GM23248 (cell line): ENCODE measurements at places on chromosomes 7 and 10. TPM values are rescaled to one million over a fixed set of nuclear protein-coding genes. Genes with fewer than 3 reads are reported as not detected.

- no peak for DNase-seq
Measured at GRCh38 chr10:122244001-122244975, 26.8 kb upstream of the BTBD16 start.

DNA sequence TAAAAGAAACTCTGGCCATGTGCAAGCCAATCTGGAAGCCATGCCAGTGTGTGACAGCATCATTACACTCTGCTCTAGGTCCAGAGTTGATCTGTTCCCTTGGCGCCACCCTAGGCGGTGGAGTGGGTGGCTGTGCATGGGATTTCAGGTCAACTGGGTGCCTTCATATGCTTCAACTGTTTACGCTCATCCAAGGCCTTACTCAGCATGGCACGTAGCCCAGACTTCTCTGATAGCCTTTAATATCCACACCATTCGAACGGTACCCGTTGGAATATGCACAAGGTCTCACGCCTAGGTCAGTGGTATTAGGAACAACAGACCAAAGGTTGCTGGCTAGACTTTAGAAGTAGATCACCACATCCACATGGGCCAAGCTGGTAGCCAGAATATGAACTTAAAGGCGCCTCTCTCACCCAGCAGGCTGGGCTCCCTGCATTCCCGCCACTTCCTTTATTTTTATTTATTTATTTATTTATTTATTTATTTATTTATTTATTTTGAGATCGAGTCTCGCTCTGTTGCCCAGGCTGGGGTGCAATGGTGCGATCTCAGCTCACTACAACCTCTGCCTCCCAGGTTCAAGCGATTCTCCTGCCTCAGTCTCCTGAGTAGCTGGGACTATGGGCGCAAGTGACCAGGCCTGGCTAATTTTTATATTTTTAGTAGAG lies 18.7 kb upstream of the ACHE start:
- DNase-seq: no peak

- no peak for DNase-seq
Measured at GRCh38 chr10:116118847-116119246, 154.2 kb downstream of the GFRA1 start.

- no peak for DNase-seq
Measured at GRCh38 chr10:22992075-22992474, 64.2 kb downstream of the ARMC3 start.

- no peak for DNase-seq
Measured at GRCh38 chr7:2452074-2452507, 24.1 kb downstream of the GRIFIN start.

DNA sequence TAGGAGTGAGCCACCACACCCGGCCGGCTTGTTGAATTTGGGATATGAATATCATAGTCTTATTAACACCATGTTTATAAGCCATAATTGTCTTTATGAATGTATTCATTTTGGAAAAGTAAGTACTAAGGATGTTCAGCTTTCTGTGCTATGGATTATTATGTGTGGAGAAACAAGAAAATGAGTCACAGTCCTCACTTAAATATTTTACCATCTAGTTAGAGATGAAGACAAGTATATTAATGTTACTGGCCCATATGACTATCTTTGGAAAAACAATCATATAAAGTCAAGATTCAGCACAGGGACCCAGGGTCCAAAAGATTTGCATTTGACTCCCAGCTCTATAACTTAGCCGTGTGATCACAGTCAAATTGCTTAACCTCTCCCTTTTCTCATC lies 9.8 kb upstream of the TOMM7 start:
- DNase-seq: peak; percentile 33

GRCh38 chr7:125355899-125356298 lies 426.3 kb upstream of the POT1 start:
- no peak for DNase-seq

DNA sequence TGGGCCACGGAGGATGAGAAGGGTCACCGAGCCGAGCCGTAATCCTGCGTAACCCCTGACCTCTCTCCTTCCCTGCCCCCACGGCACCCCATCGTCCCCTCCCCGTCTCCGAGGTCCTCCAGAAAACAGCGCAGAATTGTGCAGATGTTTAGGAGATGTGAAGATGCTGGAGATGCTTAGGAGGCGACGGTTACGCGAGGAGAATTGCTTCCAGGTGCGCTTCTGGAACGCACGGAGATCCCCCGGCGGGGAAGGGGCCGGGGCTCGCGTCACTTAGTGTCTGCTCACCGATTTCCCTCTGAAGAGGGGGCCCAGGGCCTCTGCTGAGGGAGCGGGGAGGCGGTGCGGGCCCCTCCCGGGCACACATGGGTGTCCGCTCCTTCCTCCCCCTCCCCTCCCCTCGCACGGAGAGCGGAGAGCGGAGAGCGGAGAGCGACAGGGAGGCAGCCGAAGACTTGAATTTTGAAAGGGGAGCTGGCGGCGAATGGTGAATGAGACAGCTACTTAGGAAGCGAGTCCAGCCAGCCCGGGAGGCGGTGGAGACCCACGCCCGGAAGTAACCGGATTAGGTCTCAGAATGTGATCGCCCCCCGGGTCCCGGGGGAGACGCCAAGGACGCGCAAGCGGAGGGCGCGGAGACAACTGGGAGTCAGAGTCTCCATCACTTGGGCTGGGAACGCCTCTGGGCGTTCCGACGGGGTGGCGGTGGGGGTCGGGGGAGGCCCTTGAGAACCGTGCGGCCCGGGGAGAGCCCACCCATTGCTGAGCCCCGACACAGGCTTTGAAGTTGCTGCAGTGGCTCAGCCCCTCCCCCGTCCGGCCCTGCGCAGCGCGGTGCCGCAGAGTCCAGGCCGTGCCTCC lies 8.7 kb upstream of the EN2 start:
- DNase-seq: no peak

DNA sequence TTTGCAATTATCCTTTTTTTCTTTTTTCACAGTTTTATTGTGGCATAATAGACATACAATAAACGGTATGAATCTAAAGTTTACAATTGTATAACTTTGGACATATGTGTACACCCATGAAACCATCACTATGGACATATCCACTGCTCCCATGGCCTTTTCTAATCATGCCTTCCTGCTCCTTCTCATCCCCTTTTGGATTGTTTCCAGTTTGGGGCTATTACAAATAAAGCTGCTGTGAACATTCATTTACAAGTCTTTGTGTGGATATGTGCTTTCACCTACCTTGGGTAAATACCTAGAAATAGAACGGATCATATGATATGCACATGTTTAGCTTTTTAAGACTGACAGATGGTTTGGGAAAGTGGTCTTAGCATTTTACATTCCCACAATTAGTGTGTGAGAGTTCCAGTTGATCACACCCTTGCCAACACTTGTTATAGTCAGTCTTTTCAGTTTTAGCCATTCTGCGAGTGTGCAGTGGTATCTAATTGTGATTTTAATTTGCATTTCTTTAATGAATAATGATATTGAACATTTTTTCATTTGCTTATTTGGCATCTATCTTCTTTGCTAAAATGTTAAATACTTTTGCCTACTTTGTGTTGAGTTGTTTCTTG lies 120.9 kb upstream of the KAT6B start:
- no peak for DNase-seq

GRCh38 chr10:60572511-60573194 lies 183.0 kb upstream of the ANK3 start:
- peak; percentile 63 for DNase-seq

ZNRF2 gene
- polyA plus RNA-seq: 0.25 and 0.46 TPM in 2 replicates

LRRD1 gene
- not detected in 2 replicates for polyA plus RNA-seq

SPDYE9 gene
- 0.38 and 0.65 TPM in 2 replicates for polyA plus RNA-seq
